ENCODE measurements at places on chromosomes 7 and 10.

DNA sequence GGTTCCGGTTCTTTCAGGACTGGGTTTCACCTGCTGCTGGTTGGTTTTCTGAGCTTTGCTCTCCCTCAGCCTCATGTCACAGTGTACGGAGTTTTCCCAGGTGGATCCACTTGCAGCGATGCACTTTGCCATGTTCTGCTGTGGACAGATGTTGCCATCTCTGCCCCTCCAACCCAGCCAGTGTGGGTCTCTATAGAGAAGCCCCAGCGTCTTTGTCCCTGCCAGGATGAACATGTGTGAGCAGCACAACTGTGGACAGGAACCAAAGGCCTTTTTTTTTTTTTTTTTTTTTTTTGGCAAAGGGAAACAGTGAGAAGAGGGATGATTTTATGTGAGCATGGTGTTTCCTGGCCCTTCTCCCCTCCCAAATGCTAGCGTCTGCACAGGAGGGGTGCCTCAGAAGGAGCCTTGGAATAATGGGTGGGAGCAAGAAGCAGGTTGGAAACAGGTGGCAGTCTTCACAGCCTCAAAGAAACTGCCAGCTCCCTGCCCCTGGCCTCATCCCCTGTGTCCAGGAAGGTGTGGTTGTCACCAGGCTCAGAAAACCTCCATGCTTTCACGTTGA is 106.5 kb downstream of the RPS24 start:
- DNase-seq: no peak

DNA sequence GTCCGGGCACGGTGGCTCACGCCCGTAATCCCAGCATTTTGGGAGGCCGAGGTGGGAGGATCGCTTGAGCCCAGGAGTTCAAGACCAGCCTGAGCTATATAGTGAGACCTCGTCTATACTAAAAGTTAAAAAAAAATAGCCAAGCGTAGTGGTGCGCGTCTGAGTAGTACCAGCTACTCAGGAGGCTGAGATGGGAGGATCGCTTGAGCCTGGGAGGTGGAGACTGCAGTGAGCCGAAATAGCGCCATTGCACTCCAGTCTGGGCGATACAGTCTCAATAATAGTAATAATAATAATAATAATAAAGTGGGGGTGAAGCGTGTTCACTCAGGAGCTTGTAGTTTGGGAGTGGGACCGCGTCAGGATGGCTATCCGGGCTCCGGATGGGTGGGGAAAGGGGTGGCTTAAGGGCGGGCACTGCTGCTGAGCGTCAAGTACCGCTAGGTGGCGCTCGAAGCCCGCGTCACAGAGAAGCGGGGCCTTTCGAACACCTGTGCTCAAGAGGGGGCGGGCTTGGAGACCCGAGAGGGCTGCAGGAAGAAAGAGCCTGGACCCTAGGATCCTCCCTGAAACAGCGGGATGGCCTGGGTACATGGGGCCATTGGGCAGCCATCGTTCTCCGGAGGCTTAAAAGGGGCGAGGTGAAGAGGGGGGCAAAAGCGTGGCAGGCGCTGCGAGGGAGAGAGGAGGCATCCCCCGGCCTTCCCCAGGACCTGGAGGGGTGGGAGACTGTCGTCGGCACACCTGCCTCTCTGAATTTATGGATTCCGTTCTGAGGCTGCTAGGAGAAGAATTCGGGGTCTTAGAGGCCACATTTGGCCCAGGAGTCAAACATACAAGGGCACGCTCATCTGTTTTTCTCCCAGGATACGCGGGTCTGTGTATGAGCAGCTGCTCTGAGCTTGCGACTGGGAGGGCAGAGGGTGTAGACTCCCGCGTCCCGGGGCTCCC is 14.5 kb downstream of the LBX1 start:
- peak; percentile 34 for DNase-seq

- no peak for DNase-seq
These were observed 764.9 kb upstream of the AUTS2 start for GRCh38 chr7:68833422-68833821.

- no peak for DNase-seq
These were observed 2.0 kb downstream of the CUL1 start for GRCh38 chr7:148700661-148701064.

DNA sequence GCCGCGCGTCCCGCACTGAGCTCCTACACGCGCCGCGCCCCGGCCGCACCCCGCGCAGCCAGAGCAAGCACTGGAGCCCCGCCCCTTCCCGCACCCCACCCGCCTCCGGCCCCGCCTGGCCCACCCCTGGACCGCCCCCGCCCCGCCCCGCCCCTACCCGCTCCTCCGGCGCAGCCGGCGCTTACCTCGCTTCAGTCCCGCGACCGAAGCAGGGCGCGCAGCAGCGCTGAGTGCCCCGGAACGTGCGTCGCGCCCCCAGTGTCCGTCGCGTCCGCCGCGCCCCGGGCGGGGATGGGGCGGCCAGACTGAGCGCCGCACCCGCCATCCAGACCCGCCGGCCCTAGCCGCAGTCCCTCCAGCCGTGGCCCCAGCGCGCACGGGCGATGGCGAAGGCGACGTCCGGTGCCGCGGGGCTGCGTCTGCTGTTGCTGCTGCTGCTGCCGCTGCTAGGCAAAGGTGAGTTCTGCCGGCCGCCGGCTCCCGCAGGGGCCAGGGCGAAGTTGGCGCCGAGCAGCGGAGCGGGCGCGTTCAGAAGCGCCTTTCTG is at the start of gene RET:
TSS of gene RET (plus strand) at position 194 of the 545 bp plus-strand sequence. CDS start at position 384, 190 bp downstream.
- peak; percentile 15 for DNase-seq

- no peak for DNase-seq
These were observed 3.4 kb upstream of the BMPR1A start for GRCh38 chr10:86753051-86753450.

DNA sequence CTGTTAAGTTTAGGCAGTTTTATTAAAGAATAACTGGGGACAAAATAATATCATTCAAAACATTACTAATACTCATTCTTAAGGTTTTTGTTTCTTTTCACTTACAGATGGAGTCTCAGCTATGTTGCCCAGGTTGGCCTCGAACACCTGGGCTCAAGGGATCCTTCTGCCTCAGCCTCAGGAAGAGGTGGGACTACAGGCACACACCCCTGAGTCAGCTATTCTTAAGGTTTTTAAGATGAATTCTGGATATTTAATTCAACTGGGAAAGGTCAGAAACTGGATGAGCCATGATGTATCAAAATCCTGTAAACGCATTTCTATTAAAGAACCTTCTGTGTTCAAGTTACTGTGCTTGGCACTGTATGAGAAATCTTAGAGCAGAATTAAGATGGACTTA is 3.5 kb downstream of the OAT start:
- DNase-seq: no peak

DNA sequence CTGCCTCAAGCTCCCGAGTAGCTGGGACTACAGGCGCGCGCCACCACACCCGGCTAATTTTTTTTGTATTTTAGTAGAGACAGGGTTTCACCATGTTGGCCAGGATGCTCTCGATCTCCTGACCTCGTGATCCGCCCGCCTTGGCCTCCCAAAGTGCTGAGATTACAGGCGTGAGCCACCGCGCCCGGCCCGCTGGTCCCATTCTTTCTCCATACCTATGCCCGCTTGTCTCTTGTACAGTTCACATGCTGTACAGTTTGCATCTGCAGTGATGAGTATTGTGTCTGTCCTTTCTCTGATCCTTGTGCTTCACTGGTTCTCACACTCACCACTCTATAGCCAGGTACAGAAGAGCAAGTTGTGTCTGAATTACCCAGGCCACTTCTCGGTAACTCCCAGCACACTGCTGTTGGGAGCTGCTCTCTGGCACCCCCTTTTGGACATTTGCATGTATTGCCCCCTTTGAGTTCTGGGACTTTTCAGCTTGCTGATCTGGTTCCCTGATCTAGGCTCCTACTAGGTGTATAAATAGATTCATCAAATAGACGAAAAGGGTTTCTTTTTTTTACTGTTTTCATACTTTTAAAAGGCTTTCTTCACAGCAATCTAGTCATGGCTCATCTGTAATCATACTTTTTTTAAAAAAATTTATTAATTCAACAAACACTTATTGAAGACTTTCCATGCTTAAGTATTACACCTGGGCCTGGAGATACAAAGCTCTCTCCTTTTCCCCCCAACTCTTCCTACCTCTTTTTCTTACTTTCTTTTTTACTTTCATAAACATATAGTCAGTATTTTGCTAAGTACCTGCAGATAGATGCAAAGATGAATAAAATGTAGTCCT is 53.5 kb downstream of the AOAH start:
- peak; percentile 62 for DNase-seq

DNA sequence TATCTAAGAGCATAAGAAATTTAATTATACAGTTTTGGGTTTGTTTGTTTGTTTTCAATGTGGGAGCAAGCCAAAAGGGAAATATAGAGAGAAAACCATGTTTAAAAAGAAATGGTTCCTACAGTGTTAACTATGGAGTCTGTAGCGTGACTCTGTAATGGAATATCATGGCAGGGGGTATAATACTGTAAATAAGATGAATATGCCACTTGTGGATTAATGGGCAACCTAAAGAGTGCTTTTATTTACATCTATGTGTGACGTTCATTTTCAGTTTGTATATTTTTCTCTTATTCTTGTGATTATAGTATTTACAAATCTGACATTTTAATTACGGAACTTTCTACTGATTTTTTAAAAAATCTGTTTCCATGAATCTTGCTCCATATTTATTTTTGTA is 95.9 kb downstream of the POLL start:
- DNase-seq: no peak

- DNase-seq: peak; percentile 35
These were observed 21.7 kb upstream of the PCGF5 start for GRCh38 chr10:91198781-91199180.

- DNase-seq: no peak
These were observed 882 bp downstream of the DLX6 start for GRCh38 chr7:97006055-97006815.

DNA sequence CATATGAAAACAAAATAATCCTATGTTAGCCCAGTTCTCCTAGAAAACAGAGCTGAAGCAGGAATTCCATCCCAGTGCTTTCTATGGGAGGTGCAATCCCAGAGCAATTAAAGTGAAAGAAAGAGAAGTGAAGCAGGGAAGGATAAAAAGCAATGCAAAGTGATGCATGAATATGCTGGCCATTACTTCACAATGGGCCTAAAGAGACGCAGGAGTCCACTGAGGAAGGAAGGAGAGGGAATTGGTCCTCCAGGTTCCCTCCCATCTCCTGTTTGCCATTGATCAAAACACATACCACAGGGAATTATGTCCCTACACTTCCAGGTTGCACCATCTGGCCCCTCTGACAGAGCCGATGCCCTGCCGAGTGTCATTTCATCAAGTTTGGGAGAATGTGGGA is 392.2 kb upstream of the NFE2L3 start:
- no peak for DNase-seq

DNA sequence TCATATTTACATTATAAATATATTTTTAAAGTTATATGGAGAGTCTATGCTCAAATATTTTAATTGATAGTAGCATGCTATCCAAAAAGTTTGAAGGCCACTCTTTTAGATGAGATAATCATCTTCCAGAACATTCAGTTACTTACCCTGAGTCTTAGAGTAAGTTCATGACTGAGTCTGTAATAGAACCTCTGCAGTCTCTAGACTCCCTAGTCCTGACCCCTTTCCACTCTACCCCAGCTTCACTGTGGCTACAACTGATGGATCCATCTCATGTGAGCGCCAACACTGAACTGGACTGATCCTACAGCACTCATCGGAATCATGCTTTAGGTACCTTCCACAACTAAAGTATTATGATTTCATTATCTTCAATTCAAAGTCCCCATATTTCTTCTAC is 10.1 kb downstream of the HACD1 start:
- DNase-seq: no peak

DNA sequence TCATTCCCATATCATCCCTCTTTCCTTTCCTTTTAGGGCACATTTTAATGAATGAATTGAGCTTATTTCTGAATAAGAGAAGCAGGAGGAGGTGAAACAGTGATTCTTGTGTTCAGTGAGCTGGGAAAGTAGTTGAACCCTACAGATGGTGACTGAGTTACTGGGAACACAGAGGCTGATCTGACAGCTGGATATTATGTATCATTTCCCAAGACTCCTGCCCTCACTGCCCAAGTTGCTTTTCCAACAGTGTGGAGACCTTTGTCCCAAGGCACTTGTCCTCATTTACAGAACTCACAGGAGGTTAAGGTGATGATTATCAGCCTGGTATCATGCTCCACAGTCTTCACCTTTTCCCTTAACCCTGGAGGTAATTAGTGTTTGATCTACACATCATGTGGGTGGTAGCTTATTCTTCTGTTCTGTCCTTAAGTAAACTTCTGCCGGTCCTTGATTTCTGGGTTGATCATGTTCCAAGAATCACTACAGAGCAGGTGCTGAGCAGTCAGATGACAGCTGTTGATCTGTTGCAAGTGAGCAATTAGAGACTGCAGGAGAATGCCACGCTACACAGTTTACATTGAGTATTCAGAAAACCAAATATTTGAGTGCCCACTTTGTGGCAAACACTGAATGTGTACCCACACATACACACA is 2.6 kb downstream of the PRLHR start:
- DNase-seq: no peak

- no peak for DNase-seq
These were observed 9.0 kb upstream of the COMTD1 start for GRCh38 chr10:75244487-75245353.

DNA sequence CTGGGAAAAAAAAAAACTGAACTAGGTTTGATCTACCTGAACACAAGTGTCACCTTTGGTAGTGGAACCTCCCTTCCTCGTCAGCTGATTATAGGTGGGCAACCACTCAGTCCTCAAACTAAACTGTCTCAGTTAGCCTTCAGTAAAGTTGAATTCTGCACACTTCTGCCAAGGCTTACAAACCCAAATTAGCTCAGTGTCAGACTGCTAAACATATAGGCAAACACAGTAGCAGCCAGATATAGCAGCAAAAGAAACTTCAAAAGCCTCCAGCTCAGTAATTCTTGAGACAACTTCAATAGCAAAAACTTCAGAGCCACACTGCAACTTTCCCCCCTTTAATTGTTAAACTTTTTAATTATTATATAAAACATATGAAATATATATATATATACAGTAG is 956.9 kb downstream of the XPNPEP1 start:
- DNase-seq: no peak

- DNase-seq: no peak
These were observed 146.3 kb downstream of the TCF7L2 start for GRCh38 chr10:113096128-113096996.

- peak; percentile 72 for DNase-seq
These were observed 17.2 kb upstream of the SLC26A4 start for GRCh38 chr7:107643407-107643806.

- DNase-seq: peak; percentile 60
These were observed 1.4 kb upstream of the TRIM8 start for GRCh38 chr10:102642736-102643335.
